Stimulated activated CD4-positive, alpha-beta T cell treated with anti-CD3 and anti-CD28 coated beads, Interleukin-12 subunit alpha, Interleukin-12 subunit beta, amount 100 ng/mL, for 24 hours (primary cell): ENCODE measurements at places on chromosomes 3 and 15.

- DNase-seq: no peak
Observed at GRCh38 chr15:84764989-84765388, 16.6 kb downstream of the ZNF592 start.

- DNase-seq: no peak
Observed at GRCh38 chr3:177602601-177603147, 405.4 kb upstream of the TBL1XR1 start.

GRCh38 chr15:70303981-70304380 is 206.3 kb upstream of the TLE3 start:
- DNase-seq: no peak

DNA sequence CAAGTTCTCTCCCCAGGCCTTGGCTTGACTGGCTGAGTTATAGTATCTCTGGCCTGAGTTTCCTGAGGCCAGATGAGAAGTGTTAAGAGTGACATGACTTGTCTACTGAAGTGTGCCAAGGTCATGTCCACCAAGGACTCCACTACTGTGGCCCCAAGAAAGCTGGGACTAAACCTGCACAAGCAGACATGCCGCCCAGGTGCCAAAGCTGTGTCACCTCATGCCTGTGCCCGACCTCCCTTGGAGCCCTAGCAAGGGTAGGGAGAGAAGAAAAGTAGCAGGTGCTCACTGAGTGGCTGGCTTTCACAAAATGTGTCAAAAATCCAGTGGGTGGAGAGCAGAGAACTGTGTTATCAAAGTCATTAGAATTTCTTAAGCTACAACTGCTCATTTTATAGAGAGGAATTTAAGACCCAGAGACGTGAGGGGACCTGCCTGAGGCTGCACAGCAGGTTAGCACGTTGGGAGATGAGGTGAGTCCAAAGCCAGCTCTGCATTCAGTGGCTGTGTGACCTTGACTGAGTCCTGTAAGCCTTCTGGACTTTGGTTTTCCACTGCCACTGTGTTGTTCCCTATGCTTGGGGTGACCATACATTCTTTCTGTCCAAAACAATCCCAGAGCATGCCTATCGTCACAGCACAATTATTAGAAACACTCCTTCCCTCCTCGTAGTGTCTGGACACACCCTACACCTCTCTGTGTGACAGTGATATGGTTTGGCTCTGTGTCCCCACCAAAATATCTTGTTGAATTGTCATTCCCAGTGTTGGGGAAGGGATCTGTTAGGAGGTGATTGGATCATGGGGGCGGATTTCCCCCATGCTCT is 5.0 kb upstream of the LYSMD4 start:
- DNase-seq: no peak

- no peak for DNase-seq
Observed at GRCh38 chr15:101022306-101022705, 103.1 kb downstream of the LRRK1 start.

GRCh38 chr3:113286524-113286923 is 75.2 kb downstream of the BOC start:
- DNase-seq: no peak

DNA sequence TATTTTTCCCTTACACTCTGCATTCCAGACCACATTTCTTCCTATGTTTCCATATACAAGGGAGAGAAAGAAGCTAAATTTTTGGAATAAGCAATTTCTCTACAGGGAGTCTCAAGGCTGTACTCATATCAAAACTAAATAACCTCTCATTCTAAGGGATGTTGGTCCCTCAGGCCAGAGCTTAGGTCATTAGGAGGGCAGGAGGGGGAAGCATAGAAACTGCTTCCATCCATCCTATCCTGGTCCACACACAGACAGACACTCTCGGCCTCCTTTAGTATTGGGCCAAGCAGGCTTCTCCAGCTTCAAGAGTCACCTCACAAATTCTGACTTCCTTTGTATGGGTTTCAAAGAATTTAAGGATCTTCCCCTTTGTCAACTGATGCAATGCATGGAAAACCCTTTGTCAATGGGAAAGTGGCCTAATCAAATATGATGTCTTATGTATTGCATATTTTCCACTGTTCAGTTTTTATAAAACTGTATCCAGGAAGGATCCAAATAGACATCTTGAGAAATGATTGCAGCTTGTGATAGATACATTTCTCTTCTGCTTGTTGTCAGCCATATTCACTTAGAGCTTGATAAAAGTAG is 140.7 kb upstream of the RARB start:
- DNase-seq: no peak

DNA sequence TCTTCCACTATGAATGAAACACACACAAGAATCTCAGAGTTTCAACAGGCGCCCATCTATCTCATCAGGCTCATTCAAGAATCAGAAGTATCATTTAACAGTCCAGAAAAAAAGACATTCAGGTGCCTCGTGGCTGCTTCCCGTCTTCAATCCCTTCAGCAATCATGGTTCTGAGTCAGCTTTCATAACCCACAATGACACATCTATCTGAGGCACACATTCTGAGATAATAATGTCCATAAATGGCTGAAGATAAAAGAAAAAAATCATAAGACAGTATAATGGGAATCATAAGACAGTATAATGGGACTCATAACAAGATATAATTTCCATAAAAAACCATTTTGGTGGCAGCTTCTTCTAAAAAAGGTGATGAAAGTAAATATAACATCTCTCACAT is 52.4 kb downstream of the TNIK start:
- DNase-seq: no peak

DNA sequence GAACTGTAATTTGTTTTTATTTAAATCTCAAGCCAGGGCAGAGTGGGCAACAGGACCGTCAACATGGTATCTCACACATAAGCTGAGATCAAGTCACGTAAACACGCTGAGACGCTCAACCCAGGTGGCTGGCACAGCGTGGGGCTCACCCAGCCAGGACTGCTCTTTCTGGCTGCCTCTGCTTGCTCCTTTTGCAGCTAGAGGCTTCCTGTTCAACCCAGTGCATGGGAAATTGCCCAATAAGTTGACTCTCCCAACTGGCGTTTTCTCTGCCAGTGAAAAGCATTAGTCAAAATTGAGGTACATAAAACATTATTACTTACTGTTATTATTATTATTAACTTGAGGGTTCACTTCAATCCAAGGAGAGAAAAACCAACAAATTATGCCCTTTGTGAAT is 398.1 kb downstream of the NR2F2 start:
- DNase-seq: no peak

DNA sequence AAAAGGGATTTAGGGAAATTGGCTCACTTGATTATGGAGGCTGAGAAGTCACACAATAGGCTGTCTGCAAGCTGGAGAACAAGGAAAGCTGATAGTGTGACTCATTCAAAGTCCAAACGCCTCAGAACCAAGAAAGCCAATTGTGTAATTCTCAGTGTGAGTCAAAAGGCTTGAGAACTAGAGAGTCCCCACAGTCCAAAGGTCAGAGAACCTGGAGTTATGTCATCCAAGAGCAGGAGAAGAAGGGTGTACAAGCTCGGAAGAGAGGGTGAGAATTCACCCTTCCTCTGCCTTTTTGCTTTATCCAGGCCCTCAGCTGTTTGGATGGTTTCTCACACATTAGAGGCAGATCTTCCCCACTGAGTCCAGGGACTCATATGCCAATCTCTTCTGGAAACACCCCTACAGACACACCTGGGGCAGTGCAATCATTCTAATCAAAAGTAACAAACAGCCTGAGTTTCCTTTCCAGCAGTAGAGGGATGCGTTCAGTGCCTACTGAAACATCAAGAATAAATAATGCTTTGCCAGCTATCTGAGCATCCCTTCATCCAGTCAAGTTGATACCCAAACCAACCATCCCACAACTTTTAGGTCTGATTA is 271.5 kb downstream of the SATB1 start:
- no peak for DNase-seq

GRCh38 chr15:62549345-62549970 is 384.4 kb upstream of the C2CD4B start:
- no peak for DNase-seq

DNA sequence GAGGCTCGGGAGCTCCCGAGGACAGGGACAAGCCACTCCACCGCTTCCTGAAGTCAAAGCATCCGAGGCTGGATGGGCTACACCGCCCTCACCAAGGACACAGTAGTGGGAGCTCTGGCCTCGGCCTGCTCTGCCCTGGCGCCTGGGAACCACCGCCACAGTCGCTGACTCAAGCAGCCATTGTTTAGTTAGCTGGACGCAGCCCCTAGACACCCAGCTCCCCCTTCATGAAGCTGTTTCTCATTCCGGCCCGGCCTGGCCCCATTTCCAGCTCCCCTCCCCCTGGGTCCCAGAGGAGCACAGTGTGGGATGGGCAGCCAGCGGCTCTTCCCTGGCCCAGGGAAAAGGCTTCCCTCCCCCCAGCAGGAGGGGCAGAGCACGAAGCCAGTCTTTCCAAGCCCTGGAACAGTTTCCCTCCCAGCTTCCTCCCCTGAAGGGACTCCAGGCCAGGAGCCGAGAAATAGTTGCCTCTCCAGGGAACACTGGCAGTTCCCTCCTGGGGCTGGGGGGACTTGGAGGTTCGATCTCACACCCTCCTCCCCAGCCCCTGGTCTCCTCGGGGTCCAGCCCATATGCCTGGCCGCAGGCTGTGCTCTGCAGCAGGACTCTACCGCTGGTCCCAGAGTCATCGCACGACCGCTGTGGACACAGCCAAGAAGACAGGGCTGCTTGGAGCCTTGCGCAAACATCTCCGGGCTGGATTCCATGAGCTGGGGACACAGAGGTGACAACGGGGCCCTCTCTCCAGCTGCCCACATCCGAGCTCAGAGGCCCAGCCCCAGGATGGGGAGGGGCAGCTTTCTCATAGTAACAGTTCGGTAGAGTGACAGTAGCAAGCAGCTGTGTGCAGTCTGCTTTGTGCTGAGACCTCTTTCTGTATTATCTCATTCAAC is 10.0 kb downstream of the PLXND1 start:
- no peak for DNase-seq
